WTC11 (cell line): ENCODE measurements at places on chromosomes 5 and 9. TPM values are rescaled to one million over a fixed set of nuclear protein-coding genes. Genes with fewer than 3 reads are reported as not detected.

The FREM1 gene
- total RNA-seq: 2.8 to 3.6 TPM (median 3.0 TPM) in 3 replicates

The UCK1 gene
- total RNA-seq: 28.0 to 30.6 TPM (median 29.6 TPM) in 3 replicates

The CMYA5 gene
- 0.98 to 1.2 TPM (median 1.1 TPM) in 3 replicates for total RNA-seq

The TEX48 gene
- not detected in 3 replicates for total RNA-seq

The SYNPO gene
- 2.1 to 2.7 TPM (median 2.6 TPM) in 3 replicates for total RNA-seq
